ENCODE measurements at places on chromosomes 16 and 17. TPM values are rescaled to one million over a fixed set of nuclear protein-coding genes. Genes with fewer than 3 reads are reported as not detected.

GRCh38 chr16:2511128-2511800 is 2.5 kb upstream of the ATP6V0C start:
- peaks cover 73% of the 10 kb centered on the region for H3K4me1 ChIP-seq
- no peak overlapping the region for H3K27ac ChIP-seq
- no peaks in the 10 kb centered on the region for H3K27me3 ChIP-seq
- H3K36me3 ChIP-seq = no peaks in the 10 kb centered on the region
- H3K4me3 ChIP-seq = no peak overlapping the region

The TLCD2 gene
- total RNA-seq = 0.28 TPM

The BICDL2 gene
- not detected for total RNA-seq

The GALNS gene
- 75.8 TPM for total RNA-seq

GRCh38 chr16:83550183-83550569 is 257.6 kb upstream of the HSBP1 start:
- no peaks in the 10 kb centered on the region for H3K4me1 ChIP-seq
- H3K27me3 ChIP-seq = no peaks in the 10 kb centered on the region
- H3K36me3 ChIP-seq = no peaks in the 10 kb centered on the region
- no peak overlapping the region for H3K27ac ChIP-seq
- no peak overlapping the region for H3K4me3 ChIP-seq
- no peak for DNase-seq
